ENCODE measurements at places on chromosomes 11 and 22. TPM values are rescaled to one million over a fixed set of nuclear protein-coding genes. Genes with fewer than 3 reads are reported as not detected.

DNA sequence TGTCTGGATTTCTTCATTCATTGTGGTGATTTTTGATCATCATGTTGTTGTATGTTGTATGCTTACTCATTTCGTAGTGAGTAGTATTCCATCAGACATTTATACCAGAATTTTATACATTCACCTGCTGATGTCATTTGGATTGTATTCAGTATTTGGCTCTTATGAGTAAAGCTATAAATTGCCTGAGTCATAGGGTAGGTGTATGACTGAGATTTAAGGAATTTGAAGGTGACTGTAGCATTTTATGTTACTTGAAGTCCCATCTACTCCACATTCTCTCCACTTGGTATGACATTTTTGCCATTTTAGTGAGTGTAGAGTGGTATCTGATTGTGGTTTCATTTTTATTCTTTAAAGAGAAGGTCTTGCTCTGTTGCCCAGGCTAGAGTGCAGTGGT lies 548.2 kb downstream of the TBC1D22A start:
- no peak for DNase-seq

GRCh38 chr22:31631436-31631835 lies 30.6 kb downstream of the PISD start:
- no peak for DNase-seq

GRCh38 chr22:44326491-44326885 lies 13.7 kb upstream of the SHISAL1 start:
- DNase-seq = no peak

MS4A12 gene
- not detected for total RNA-seq

DNA sequence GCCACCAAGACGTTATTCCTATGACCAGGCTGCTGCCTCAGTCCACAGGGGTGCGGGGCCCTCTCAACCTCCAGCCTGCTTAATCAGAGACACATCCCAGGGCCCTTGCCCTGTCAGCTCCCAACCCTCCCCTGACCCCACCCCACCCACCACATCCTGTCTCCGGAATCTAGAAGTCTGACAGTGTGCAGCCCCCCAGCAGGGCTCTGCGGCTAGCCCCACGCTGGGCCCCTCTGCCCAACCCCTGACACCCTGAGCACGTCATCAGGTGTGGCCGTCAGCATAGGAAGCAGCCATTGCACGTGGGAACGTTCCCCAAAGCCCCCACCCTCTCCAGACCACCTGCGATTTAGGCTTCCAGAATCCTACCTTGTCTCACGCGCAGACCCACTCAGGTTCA lies 34.3 kb upstream of the IGSF9B start:
- DNase-seq = peak; percentile 53

GRCh38 chr22:20867179-20868024 lies 8.6 kb downstream of the SNAP29 start:
- peak; percentile 37 for DNase-seq

TTC12 gene
- 17.5 TPM for total RNA-seq

DNA sequence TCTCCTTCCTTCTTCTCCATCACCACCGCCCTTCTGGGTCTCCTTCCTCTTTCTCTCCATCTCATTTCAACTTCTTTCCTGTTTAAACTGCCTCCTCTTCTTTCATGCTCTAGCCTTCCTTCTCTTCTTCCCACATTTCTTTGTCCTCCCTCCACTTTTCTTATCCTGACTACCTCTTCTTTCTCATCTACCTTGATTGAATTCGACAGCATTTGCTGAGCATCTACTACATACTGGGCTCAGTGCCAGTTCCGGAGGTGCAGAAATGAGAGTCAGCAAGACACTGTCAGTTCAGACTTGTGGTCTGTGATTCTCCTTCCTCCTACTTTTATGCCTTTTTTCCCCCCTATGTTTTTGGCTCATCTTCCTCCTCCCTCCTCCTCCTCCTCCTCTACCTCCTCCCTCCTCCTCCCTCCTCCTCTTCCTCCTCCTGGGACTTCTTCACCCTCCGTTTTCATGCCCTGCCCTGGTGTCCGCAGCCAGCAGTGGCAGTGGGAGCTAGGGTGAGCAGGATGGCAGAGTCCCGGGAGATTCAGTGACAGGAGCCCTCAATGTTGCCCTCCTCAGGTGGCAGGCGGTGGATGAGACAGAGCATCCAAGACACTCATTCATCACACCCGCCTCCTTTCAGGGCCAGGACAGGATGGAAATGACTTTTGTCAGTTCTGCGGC lies 146.0 kb upstream of the SEZ6L start:
- DNase-seq = no peak

LAYN gene
- total RNA-seq = 19.8 TPM

GRCh38 chr11:75689863-75690609 lies 21.2 kb upstream of the MAP6 start:
- DNase-seq = no peak
